ENCODE measurements at places on chromosomes 11 and 22.
A peak's percentile ranks its signal among the peaks of the same experiment; 100 is the strongest.

GRCh38 chr11:71184421-71185210 is 67.8 kb downstream of the SHANK2 start:
- no peak for DNase-seq

DNA sequence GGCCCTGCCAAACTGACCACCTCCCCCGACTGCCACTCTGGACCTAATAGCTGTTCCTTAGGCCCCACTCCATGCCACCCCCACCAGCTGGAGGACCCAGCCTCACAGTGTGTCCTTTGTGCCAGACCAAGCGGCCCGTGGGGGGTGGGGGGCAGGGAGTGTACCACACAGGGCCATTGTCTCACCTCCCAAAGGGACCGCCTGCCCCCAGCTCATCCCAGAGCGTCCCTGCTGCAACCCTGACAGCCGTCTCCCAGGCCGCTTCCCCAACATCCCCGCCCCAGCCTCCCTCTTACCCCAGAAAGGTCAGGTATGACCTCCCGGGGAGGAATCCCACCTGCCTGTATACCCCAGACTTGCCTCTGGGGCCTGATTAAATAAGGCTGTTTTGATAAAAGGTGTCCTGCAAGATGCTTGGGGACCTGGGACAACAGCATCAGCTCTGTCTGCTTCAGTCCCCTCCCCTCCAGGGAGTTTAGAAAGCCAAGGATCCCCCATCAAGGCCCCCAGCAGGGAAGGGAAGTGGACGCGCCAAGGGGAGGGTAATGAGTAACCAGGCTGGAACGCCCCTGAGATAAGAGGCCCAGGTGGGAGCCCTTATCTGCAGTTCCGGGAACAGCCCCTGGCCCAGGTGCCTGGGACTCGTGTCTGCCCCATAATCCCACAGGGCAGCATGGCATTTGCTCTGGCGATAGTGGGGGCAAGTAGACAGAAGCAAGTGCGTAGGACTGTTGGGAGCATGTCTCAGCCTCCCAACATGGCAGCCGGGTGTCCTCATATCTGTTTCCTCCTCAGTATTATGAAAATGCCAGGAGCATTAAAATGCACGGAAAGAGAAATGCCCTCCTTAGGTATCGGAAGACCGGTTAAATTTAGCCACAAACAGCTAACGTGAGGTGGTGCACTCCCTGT is 9.0 kb downstream of the CDC42EP1 start:
- peak; percentile 45 for DNase-seq

- no peak for DNase-seq
Measured at GRCh38 chr11:127003260-127003981, 2.9 kb upstream of the KIRREL3 start.

GRCh38 chr11:123590296-123590912 is 64.0 kb downstream of the SCN3B start:
- peak; percentile 98 for DNase-seq

GRCh38 chr11:47257517-47258316 is at the start of gene NR1H3:
NR1H3 (plus strand) TSS chr11:47257996; CDS start chr11:47259217, 1,221 bp downstream.
- peak; percentile 86 for DNase-seq

- DNase-seq, result no peak
Measured at GRCh38 chr11:27679136-27680015, 20.9 kb downstream of the BDNF start.

DNA sequence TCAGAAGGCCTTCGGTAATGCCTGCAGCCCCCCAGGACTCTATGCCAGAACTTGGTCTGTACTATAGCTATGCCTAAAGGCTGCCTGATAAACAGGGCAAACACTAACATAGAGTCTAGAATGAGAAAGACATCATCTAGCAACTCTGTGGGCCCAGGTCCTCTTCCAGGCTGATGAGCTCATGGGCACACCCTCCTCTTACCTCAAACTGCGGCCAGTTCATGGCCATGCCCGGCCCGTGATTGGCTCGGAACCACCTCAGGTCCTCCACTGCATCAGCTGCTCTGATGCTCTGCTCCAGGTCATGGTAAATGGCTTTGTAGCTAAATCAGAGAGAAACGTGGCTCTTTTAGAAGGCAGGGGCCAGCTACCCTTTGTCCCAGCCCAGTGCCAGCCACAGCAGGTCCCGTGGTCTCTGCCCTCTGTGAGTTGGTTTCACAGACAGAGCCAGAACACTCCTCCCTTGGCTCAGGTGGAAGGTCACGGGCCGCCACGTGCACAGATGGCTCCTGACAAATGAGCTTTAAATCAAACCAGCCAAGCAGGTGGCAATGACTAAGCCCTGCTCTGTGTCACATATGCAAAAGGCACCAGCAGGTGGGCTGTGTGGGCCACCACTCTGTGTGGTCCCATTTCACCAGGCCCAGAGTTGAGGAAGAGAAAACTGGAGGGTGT is 25.0 kb upstream of the ARFGAP3 start:
- DNase-seq, result peak; percentile 88

GRCh38 chr22:24727218-24727851 is 47.2 kb downstream of the PIWIL3 start:
- DNase-seq, result peak; percentile 31

GRCh38 chr11:128463371-128463829 is 124.0 kb downstream of the ETS1 start:
- DNase-seq, result no peak

DNA sequence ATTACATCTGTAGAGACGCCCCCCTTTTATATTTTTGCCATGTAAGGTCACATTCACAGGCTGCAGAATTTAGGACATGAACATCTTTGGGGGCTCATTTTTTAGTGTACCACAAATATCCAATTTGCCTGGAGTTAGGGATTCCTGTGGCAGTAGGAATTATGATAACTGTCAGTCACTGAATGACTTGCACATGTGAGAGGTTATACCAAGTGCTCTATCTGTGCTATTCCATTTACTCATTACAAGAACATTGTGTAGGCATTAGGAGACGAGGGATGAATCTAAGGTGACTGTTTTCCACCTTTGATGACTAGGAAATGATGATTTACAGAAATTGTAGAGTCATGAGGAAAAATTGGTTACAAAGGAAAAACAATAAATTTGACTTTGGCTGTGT is 79.3 kb downstream of the LIF start:
- DNase-seq, result no peak

GRCh38 chr11:34052608-34053160 is 1.2 kb downstream of the CAPRIN1 start:
- peak; percentile 42 for DNase-seq

- DNase-seq, result no peak
Measured at GRCh38 chr22:40862013-40862412, at the start of gene DNAJB7. DNAJB7 (minus strand) TSS chr22:40862113; CDS start chr22:40861994, 119 bp downstream.

DNA sequence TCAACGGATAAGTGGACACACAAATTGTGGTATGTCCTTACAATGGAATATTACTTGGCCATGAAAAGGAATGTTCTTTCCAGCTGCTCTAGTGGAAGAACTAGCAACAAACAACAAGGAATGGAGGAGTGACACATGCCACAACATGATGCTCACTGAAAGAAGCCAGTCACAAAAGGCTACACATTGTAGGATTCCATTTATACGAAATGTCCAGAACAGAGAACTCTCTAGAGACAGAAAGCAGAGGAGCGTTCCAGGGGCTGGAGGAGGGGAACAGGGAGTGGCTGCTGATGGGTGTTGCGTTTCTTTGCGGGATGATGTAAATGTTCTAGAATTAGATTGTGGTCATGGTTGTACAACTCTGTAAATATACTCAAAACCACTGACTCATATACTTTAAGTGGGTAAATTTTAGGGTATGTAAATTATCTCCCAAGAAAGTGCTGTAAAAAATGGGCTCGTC is 32.4 kb upstream of the PDGFB start:
- DNase-seq, result no peak
